ENCODE measurements at places on chromosomes 5 and 9.

- DNase-seq, result no peak
Measured at GRCh38 chr5:115394531-115394930, 98.1 kb upstream of the CCDC112 start.

- no peak for DNase-seq
Measured at GRCh38 chr9:18256568-18256967, 217.4 kb upstream of the ADAMTSL1 start.

- DNase-seq, result no peak
Measured at GRCh38 chr9:86602715-86603114, 248.5 kb upstream of the TUT7 start.

DNA sequence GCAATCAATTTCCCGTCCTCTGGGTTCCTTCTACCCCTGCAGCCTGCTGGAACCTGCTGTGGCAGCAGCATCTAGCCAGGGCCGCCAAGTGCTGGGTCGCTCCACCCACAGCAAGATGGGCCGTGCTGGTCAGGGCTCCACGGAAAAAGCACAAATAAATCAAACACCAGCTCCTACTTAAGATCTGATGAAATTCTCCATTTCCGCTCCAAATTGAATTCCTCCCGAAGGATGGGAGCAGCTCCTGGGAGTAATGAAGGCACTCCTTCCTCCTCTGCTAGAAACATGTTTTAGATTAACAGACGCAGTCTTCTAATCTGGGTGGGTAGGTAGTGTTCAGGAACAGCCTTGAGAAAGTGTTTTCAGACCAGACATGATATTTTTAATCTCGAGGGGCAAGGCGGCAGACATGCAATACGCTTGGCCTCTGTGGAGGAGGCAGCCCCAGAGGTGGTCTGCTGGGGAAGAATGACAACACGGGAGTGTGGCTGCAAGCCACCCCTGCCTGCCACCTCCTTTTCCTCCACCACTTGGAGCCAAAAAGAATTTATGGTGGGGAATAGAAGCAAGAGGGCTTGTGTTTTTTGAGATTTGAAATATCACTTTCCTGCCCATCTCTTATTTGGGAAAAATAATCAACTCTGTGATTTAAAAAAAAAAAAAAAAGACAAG is 194.1 kb downstream of the AOPEP start:
- DNase-seq, result no peak

- DNase-seq, result peak; percentile 34
Measured at GRCh38 chr9:95505717-95506427, 10.9 kb downstream of the PTCH1 start.

DNA sequence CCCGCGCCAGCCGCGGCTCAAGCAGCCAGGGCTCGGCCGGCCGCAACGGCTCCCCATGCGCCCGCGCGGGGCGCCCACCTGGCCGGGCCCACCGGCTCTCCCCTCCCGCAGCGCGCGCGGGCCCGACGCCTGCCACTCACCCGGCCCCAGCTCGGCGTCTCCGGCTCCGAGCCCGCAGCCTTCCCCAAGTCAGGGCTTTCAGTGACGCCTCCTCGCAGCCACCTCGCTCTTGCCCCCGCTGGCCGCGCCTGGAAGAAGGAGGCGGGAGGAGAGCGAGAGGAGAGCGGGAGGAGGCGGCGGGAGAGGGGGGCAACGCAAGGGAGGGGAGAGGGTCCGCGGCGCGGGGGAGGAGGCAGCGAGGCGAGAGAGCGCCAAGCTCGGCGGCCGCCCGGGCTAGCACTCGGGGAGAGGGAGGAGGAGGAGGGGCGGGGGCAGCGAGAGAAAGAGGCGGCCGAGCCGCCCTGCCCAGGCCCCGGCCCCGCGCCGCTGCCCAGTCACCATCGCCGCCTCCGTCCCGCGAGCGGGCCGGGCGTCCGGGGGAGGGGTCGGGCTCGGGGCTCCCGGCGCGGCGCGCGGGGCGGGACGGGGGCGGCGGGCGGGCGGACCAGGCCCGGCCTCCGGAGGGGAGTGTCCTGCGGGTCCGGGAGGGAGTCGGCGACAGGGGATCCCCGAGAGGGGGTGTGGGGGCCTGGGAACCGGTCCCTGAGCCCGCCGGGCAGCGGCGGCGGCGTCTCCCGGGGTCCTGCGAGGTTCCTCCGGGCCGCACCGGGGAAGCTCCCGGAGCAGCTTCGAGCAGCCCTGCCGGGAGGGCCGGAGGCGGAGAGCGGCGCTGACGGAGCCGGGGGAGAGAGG is at the start of gene LHFPL2:
LHFPL2 (minus strand) TSS at position 414 of the 852 bp plus-strand sequence. CDS start 138,559 bp downstream, outside the sequence.
- DNase-seq, result peak; percentile 64

GRCh38 chr9:135605238-135605781 is 34.0 kb downstream of the GLT6D1 start:
- DNase-seq, result no peak

DNA sequence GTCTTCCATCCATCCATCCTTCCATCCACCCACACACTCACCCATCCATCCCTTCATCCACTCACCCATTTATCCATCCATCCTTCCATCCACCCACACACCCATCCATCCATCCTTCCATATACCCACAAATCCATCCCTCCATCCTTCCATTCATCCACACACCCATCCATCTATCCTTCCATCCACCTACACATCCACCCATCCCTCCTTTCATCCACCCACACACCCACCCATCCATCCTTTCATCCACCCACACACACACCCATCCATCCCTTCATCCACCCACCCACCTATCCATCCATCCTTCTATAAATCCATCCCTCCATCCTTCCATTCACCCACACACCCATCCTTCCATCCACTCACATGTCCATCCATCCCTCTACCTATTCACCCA is 23.6 kb downstream of the DRD1 start:
- DNase-seq, result no peak

- DNase-seq, result no peak
Measured at GRCh38 chr9:111762556-111762955, 32.2 kb downstream of the SHOC1 start.

DNA sequence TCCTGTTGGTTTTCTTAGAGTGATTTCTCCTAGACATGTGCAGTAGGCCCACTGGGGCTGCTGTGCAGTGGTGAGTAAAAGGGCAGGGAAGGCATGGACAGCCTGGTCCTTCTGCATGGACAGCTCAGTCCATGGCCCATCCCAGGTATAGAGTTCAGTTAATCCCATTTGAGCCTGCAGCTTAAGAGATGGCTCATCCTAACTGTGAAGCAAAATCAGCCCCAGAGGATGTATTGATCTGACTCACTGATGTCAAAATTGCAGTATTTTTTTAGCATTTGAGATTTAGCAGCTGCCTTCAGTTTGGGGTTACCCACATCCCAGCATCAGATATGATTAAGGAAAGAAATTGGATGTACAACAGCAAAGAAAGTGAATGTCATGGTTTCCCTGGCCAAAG is 93.4 kb downstream of the PDE6A start:
- DNase-seq, result no peak

DNA sequence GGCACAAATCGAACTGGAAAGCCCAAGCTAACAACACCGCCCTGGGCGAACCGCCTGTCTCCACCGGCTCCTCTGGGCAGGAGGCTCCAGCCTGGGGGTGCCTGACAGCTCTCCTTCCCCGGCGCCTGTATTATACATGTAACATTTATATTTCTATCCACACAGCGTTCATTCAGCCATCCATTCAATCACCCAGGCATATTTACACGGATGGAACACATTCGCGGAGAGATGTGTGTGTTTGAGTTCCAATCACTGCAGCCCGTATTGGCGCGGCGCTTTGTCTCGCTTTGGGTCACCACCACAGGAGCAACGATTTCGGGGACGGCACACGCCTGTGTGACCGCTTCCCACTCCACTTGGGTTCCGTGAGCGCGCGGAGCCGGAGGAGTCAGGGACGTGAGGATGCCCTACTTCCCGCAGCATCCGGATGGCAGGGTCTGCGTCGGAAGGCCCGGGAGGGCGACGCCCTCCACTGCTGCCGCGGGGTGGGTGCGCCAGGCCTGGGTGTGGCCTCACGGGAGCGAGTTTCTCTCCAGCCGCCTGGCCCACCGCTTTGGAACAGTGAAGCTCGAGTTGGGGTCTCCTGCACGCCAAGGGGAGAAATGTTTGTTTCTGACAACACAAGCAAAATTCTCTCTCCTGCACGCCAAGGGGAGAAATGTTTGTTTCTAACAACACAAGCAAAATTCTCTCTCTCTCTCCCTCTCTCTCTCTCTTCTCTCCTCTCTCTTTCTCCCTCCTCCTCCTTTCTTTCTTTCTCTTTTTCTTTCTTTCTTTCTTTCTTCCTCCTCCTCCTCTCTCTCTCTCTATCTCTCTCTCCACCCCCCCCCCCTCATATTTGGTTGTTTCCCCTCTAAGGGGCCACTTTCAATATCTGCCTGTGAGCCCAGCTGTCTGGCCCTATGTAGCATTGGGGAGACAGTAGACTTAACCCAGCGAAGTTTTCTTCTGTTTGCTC is 1.1 kb upstream of the SV2C start:
- DNase-seq, result no peak

DNA sequence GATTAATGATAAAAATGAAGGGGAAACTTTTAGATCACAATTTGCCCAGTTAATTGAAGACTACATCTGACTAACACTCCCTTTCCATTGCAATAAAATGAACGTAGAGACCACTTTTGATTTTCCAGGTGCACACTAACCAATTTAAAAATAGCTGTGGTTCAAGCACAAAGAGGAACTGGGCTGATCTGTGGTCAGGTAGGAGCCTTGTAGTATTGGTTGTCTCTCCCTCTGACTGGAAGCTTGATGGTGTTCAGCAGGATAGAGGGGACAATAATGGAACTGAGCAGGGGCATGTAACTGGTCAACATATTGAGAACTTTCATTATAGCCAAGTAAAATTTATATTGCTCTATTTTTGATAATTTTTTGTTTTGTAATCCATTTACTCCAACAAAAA is 886.8 kb upstream of the SEMA6A start:
- DNase-seq, result no peak

All from mammary epithelial cell (primary cell).